ENCODE measurements at places on chromosomes 12 and 14. TPM values are rescaled to one million over a fixed set of nuclear protein-coding genes. Genes with fewer than 3 reads are reported as not detected.

GRCh38 chr14:99563749-99564129, 40.3 kb downstream of the CCDC85C start:
- no peaks in the 10 kb centered on the region for H3K36me3 ChIP-seq
- no peak overlapping the region for H3K4me3 ChIP-seq
- H3K27me3 ChIP-seq = no peaks in the 10 kb centered on the region
- no peak for DNase-seq
- H3K4me1 ChIP-seq = peaks cover 89% of the 10 kb centered on the region

- no peak for DNase-seq
- no peaks in the 10 kb centered on the region for H3K27me3 ChIP-seq
- no peaks in the 10 kb centered on the region for H3K4me1 ChIP-seq
- no peaks in the 10 kb centered on the region for H3K36me3 ChIP-seq
- no peak overlapping the region for H3K27ac ChIP-seq
Observed at GRCh38 chr12:84166812-84167211, 745.8 kb downstream of the SLC6A15 start.

Gene SCFD1
- total RNA-seq = 34.8 TPM

DNA sequence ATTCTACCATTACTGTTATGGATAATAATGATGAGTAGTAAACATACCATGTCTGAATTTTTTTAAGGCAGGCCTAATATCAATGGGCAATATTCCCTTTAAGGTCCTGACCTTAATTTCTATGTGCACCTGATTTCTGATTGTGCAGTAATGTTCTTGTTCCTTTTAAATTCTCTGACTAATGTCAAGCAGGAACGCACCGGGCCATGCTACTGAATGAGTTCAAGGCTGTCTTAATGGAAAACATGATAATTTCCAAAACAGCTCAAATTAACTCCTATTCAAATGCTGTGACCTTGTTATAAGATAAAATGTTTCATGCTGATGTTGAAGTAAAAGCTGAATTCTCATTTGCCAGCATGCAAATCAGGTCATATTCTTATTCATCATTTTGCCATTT, 6.8 kb downstream of the TAS2R46 start:
- peaks cover 7% of the 10 kb centered on the region for H3K4me1 ChIP-seq
- no peak for DNase-seq
- no peak overlapping the region for H3K27ac ChIP-seq
- H3K4me3 ChIP-seq = no peak overlapping the region
- H3K27me3 ChIP-seq = no peaks in the 10 kb centered on the region
- no peaks in the 10 kb centered on the region for H3K36me3 ChIP-seq

GRCh38 chr12:109760031-109760929, 46.7 kb downstream of the FAM222A start:
- H3K36me3 ChIP-seq = no peaks in the 10 kb centered on the region
- H3K4me1 ChIP-seq = peaks cover 23% of the 10 kb centered on the region
- no peaks in the 10 kb centered on the region for H3K27me3 ChIP-seq
- H3K27ac ChIP-seq = peak overlapping the region; percentile 66

Measured in left ventricle myocardium inferior (tissue), 1 donor.